Right hindlimb (tissue), 1 donor: ENCODE measurements at places on chromosomes 1 and 21.

- no peak for DNase-seq
Observed at GRCh38 chr1:183898610-183899009, 93.7 kb downstream of the RGL1 start.

DNA sequence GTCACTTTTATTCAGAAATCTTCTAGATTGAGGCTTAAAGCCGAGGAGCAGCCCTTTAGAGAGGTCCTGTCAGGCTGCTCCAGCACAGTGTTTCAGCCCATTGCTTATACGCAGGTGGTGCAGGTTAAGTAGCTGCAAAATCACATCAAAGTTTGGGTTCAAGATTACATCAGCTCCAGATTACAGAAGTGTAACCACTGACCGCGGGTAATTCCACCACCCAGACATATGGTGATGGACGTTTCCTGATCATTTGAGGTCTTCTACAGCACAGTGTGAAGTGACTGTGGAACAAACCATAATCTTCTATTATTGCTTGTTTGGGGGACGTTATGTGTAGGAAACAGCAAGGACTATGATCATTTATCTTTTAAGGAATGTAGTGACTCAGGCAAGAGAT is 11.8 kb downstream of the C1orf115 start:
- no peak for DNase-seq

GRCh38 chr21:41168391-41169257 is 664 bp downstream of the BACE2 start:
- DNase-seq = peak; percentile 78

DNA sequence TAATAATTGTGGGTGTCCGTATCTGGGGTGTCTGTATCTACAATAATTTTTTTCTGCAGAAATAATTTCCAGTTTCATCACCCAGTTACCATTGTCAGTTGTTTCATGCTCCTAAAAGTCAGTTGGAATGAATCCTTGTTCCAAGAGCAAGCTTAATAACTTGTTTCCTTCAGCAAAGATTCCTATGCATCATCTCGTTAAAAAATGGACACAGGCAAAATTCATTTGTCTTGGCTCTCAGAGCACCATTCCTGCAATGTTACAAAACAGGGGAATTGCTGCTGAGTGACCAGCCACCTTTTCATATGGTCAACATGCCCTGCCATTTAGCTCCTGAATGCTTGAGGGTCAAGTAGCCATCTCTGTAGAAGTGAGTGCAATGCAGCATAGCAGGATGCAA is 393.4 kb downstream of the KCNT2 start:
- no peak for DNase-seq
